ENCODE measurements at places on chromosomes 12 and 14.

DNA sequence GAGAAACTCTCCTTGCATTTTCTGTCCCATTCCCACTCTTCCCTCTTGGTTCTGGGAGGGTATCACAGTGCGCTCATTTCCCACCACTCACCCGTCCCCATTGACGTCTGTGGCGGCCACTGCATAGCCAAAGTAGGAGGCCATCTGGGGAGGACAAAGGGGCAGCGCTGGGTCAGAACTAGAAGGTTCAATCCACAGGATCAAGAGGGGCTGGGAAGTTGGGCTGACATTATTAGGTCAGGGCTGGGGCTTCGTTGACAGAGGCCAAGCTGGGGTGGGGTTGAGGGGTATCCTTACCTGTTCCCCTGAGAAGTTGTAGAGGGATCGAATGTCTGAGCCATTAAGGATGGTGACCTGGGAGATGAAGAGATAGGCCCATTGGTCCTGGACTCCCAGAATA is 13.5 kb downstream of the ITGA5 start:
- no peak for DNase-seq

GRCh38 chr14:33879684-33880286 is 71.1 kb downstream of the EGLN3 start:
- DNase-seq: no peak

DNA sequence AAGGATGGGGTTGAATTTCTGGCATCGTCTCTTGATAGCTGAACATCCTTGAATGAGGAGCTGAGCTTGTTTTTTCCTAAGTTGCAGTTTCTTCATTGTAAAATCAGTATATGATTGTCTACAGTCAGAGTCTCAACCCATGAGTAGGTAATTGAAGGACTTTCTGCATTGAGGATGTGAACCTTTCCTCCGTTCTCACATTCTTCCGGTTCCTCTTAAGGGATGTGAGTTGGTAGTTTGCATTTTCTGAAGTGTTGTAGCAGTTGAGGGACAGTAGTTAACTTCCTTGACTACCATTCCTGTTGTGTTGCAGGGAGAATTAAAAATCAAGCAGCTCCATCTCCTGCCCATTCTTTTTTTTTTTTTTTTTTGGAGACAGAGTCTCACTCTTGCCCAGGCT is 19.1 kb downstream of the TPCN1 start:
- DNase-seq: no peak

- no peak for DNase-seq
Measured at GRCh38 chr12:49357103-49357678, 10.1 kb upstream of the SPATS2 start.

DNA sequence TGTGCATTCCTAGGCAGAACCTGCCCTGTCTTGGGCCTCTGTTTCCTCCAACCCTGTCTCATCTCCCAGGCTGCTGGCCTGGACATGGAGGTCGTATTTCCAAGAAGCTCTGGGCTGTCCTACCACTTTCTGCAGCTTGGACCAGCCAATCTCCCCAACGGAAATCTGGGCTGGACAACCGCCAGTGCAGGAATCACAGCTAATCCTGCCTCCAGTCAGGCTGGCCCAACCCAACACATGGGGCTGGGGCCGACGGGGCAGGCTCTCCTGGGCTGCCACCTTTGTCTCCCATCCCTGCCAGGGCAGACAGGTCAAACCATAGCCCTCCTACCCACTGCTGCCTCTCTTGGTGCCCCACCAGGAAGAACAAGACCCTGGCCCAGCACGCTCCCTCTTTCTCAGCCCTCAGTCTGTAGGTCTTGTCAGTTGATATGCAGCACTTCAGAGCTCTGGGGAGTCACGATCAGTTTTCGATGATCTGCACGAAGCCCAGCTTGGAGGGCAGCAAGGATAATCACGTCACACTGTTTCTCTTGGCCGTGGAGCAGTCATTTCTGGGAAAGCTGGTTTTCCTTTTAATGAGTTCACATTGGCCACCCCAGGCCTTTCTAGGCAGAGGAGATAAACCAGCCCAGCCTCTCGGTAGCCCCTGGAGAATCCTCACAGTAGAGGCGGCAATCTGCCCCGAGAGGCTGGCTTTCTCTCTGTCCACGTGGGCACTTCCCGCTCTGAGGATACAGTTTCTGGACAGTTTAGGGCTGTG is 195.2 kb upstream of the PRMT8 start:
- DNase-seq: no peak

- no peak for DNase-seq
Measured at GRCh38 chr14:101361044-101361443, 200.3 kb upstream of the DIO3 start.

GRCh38 chr14:52741865-52742264 is 11.9 kb downstream of the STYX start:
- no peak for DNase-seq

DNA sequence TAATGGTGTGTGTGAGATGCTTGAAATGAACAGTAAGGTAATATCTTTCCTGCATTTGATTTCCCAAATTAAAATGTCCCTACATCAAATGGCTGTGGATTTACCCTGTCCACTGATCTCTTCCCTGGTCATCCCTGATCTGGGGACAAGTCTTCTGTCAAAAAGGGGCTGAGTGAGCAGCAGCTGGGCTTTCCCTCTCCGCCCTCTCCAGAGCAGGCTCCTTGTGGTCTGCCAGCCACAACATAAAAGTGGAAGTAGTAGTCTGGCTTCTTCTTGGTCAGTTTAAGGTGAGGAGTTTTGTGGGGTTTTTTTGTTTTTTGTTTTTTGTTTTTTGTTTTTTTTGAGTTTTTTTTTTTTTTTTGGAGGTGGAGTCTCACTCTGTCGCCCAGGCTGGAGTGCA is 25.2 kb upstream of the PLXNC1 start:
- no peak for DNase-seq

GRCh38 chr12:113537751-113538087 is 66.0 kb upstream of the LHX5 start:
- no peak for DNase-seq

DNA sequence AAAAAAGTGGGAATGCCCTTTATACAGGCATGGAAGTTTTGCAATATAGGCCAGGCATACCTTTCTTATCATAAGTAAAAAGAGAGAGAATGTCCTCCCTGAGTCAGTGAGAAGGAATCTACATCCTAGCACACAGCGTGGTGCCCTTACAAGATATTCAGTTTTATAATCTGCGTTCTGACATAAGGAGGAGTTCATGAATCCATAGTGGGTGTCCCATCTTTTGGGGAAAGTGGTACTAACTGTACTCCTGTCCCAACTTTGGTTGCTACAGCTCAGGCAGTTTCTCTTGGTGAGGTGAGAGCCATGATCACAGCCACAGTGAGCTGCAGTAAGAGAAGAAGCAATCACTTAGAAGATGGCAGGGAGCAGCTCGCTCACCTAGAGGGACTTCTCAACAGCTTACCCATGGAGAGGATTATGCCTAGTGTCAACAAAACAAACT is 332.9 kb downstream of the BCAT1 start:
- no peak for DNase-seq

DNA sequence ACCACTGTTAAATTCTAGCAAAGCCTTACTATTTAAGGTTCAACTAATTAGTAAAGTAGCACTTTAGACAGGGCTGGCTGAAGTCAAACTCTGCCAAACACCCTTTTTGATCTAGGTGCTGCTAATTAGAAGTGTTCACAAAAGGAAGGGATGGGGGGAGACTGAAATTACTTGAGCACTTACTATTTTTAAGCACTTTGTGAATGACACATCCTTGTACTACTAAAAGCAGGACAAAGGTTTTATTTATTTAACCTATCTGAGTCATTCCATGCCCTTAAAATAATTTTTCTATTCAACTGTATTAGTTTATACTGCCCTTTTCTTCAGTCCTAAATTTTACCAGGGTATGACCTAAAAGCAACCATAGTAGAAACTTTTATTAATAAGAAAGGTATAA is 20.1 kb downstream of the MBIP start:
- no peak for DNase-seq

DNA sequence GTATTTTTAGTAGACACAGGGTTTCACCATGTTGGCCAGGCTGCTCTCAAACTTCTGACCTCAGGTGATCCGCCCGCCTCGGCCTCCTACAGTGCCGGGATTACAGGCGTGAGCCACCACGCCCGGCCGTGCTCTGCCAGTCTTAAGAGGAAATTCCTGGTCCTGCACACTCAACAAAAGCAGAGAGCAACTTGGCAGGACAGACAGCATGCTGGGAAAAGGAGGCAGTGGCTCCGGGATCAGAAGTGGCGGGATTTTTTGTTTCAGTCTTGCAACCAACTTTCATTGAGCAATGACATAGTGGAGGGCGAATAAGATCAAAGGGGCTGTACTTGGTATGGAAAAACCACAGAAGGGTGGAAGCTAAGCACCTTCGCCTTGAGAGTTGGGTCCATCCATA is 2.1 kb downstream of the CKAP4 start:
- no peak for DNase-seq

DNA sequence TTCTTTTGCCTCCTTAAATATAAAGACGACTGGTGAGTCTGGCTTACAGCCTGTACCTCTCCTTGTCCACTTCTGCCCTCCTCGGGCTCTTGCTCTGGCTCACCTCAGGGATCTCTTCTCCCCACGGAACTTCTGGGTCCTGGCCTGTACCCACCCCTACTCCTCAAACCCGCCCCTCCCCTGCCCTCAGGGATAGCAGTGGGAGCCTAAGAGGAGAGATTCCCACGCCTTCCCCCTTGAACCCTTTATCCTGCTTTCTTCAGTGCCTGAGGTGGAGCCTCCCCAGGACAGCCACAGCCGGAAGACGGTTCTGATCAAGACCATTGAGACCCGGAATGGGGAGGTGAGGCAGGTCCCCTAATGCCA is 2.7 kb downstream of the PRPH start:
- no peak for DNase-seq

DNA sequence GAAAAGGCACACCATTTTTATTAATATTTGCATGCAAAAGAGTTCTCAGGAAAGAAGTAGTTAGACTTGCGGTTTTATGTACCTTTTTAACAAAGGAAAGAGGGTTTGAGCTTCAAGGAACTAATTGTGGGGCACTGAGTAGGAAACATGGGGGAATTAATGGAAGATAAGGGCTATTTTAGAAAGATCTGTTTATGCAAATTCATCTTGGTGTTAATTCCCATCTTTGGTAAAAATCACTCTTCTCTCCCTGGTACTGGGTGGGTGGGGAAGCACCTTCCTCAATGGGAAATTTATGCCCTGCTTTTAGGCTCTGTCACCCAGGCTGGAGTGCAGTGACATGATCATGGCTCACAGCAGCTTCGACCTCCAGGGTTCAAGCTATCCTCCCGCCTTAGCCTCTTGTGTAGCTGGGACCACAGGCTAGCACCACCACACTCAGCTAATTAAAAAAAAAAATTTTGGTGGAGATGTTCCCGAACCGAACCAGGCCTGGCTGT is 30.1 kb upstream of the RESF1 start:
- no peak for DNase-seq

DNA sequence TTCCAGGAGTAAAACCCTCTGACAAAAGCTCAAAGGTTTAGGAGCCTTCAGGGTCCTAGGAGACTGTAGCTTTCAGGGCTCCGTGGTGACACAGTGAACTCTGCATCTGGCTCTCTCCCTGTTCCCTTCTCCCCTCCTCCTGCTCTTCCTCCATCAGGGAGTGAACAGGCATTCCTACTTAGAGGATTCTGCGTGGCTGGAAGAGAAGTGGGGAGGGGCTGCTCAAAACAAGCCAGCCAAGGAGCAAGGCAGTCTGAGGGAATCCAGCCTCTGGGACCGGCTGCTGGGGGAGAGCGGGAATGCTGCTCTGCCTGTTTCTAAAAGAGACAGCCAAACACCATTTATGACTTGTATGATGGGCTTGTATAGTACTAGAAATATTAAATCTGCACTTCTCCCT is 49.5 kb downstream of the RBMS2 start:
- no peak for DNase-seq

GRCh38 chr12:128795530-128796361 is 28.0 kb downstream of the SLC15A4 start:
- no peak for DNase-seq

DNA sequence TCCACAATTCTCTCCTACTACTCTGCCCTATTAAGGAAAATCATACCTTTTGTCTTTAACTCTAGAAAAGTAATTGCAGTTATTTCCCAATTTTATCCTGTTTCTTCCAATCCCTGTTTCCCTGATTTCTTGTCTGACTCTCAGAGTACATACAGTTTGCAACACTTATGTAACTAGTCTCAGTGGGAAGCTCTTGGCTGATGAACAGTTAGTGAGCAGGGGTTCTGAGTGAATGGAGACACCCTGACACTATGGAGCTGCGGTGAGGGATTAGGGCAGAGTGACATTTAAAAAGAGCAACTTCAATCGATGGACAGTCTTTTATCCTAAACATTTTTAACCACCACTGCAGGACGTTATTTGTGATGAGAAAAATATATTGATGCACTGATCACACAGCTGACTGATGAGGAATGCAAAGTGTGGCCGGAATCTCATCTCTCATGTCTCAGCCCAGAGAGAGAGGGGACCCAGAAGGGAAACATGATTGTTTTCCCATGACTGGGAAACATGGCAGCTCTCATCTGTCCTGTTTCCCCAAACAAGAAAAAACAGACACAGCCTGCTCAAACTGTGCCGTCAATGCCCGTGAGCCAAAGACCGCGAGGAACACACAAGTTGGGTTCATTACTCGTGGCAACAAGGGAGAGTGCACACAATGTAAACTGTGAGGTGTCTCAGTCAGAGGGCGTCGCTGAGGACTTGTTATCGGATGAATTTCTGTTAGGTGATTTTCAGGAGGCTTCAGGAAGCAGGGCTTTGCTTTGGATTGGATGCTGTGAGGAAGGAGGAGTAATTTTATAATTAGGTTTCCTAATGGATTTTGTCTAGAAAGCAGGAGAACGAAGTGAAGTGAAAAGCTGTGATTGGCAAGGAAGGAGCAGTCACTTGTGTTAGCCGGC is 5.2 kb upstream of the SLC6A13 start:
- no peak for DNase-seq

- DNase-seq: no peak
Measured at GRCh38 chr12:72273851-72274351, 1.7 kb downstream of the TRHDE start.

- no peak for DNase-seq
Measured at GRCh38 chr12:19125325-19125724, 4.2 kb upstream of the PLEKHA5 start.

DNA sequence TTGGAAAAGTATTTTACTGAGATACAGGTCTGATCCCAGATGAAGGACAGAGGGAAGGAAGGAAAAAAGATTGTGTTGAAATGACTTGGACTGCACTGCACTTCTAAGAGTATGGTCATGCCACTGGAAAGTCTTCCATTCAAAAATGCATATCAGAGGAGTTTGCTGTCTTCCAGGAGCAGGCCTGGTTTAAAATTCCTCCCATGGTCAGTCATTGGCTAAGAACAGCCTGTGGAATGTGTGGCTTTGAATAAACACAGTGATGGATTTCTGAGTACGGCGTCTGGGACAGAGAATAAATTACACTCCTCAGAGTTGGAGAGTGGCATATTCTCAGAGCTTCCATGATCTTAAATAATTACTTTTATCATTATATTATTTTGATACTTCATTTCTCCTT is 245.8 kb upstream of the PDZRN4 start:
- DNase-seq: no peak

DNA sequence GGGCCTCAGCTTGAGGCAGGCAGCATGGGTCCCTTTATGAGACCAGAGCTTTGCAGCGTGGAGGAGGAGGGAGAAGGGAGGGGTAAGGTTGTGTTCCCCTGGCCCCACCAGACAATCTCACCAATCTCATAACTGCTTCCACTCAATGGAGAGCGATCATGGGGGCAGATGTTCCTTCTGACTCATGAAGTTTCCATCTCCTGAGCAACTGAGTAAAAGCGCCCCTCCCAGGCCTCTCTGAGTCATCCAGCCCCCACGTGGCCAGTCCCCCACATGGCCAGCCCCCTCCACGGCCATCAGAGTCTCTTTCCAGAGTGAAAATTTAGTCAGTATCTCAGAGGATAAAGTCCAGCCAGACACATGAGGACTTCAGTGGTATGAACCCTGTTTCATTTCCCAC is 39.2 kb upstream of the PLXNC1 start:
- no peak for DNase-seq

GRCh38 chr12:103966736-103967135 is 1.1 kb downstream of the TDG start:
- DNase-seq: no peak

Measured in bone marrow (tissue), 2 donors.